ENCODE measurements at places on chromosomes 6 and 20.

GRCh38 chr6:117441824-117442264, 16.1 kb upstream of the ROS1 start:
- DNase-seq = no peak

DNA sequence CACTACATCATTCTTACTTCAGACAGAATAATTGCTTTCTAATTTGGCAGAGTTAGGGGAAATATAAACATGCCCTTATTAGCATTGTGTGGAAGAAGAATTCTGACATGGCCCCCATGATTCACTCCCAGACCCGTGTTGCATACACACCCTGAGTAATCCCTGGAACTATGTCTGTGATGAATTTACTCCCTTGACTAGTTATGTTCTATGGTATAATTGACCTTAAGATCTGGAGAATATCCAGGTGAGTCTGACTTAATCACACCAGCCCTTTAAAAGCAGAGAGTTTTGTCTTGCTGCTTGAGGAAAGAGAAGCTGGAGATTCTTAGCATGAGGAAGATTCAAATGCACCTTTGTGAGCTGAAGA, 262.9 kb downstream of the SOX4 start:
- DNase-seq = no peak

- no peak for DNase-seq
These were observed 68.0 kb upstream of the TFB1M start for GRCh38 chr6:155382338-155382685.

GRCh38 chr6:65938000-65938399, 231.0 kb upstream of the EYS start:
- DNase-seq = no peak

DNA sequence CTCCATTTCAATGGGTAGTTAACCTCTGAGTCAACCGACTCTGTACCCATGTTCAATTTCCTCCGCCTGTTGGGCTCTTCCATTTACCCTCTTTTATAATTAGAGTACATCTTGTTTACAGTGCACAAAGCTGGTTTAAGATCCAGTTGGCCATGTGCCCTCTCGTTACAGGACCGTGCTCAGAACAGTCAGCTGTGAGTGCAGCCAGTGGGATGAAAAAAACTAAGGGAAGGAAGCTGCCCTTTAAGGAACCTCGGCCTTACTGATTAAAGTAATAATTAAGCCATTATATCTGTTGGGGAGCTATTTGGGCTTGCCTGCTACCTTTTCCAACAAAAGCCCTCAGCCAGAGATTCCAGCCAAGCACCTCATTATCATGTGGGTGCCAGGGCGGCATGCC, 68.8 kb downstream of the TMEM170B start:
- no peak for DNase-seq

DNA sequence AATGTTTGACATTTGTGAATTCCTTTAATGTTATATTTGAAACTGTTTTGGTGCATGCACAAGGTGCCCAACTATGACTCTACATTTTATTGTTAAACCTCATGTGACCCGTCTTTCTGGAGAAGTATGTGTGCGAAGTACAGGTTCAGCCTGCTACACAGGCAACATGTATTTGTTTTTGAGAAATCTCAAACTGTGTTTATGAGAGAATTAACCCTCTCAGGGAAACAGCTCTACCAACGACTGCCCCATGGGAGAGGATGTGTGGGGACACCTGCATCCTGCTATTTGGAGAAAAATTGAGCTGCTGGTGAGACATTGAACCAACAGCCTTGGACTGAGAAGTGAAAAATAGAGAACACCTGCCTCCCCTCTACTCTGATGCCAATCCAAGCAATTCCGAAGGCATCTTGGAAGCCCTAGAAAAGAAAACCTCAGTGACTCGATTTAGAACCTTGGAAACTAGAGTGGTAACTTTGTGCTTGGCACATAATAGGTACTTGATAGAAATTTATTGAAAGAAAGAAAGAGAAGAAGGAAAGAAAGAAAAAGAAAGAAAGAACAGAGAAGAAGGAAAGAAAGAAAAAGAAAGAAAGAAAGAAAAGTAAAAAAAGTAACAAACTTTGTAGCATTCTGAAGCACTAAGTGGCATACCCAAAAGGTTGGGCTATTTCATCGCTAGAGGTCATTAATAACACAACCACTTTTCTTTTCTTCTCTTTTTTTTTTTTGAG, 2.9 kb upstream of the AKAP12 start:
- no peak for DNase-seq

- no peak for DNase-seq
These were observed 168.5 kb upstream of the SALL4 start for GRCh38 chr20:51970858-51971257.

GRCh38 chr6:104601721-104602120, 258.0 kb downstream of the HACE1 start:
- DNase-seq = no peak

GRCh38 chr20:55678970-55679667, 326.2 kb downstream of the CBLN4 start:
- no peak for DNase-seq

- no peak for DNase-seq
These were observed 8.3 kb upstream of the MATN4 start for GRCh38 chr20:45316150-45317080.

DNA sequence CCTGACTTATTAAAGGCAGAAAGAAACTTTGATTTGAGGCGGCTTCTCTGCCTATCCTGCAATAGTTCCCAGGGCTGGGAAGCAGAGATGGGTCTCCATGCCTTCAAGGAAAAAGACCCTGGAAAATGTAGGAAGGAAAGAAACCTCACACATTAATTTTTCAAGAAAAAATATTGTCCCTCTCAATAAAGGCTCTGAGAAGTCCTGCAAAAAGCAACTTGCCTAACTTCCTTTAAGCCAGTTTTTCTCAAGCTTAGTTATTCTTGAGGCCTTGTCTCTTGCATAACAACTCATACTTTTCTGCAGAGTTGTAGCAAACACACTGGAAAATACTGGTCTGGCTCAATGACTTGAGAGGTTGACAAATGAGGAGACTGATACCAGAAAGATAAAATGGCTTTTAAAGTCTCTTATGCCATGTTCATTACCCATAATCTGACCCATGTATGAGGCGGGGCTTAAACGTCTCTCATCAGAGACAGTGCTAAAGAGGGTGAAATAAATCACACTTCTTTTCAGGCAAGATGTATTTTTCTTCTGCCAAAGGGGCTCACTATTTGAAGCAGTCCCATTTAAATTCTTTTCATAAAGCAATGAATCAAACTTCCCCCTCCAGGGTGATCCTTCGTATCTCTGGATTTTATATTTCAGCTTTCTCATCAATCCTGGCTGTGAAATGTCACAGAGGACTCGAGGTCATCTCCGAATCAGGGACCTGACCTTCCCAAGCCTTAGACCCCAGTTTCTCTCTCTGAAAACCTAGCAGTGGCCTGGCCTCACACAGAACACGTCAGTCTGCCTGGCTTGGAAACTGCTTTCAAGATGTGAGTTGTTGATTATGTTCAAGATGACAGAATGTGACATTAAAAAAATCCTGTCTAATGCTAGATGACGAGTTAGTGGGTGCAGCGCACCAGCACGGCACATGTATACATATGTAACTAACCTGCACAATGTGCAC, 82.3 kb upstream of the KCNG1 start:
- DNase-seq = no peak

DNA sequence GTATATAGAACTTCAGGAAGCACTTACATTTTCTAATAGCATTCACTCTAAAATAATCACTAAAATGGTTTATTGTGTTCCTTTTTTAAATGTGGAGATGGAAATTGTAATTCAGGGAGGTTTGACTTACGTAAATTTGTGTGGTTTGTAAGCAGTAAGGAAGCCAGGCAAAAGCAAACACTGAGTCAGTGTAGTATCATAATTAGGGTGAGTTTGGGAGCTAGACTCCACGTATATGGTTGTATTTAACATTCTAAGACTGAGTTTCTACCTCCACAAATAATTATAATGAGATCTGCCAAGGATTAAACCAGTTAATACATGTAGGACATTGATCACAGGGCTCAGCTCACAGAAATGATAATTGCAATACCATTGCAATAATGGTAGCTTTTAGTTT, 425.5 kb downstream of the CBLN4 start:
- no peak for DNase-seq

DNA sequence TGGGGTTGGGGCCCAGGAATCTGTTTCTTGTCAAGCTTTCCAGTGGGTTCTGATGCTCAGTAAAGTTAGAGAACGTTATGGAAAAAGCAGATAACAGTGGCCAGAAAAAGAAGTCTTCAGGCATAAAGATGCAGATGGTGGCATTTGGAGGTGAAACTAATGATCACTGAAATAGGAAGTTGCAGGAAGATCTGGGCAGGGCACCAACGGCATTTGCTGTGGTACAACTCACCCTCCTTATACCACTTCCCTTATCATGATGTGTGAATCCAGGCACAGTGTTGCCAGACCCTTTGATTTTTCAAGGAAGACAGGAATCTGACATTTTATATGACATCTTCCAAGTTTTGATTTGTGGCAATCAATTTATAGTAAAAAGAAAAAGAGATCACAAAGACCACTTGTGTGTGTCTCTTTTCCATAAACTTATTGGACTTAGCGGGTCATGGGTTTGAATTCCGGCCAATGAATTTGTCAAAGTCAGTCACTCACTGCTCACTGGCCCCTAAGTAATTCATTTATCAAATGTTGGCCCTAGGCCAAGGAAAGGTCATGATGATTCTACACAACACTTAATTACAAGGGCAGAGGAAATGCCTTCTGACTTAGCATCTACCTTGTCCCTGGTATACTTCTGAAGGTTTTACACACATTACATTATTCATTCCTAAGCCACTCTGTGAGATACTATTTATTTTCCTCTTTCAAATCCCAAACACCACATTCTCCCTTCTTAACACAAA, 37.6 kb downstream of the LAMP5 start:
- no peak for DNase-seq

DNA sequence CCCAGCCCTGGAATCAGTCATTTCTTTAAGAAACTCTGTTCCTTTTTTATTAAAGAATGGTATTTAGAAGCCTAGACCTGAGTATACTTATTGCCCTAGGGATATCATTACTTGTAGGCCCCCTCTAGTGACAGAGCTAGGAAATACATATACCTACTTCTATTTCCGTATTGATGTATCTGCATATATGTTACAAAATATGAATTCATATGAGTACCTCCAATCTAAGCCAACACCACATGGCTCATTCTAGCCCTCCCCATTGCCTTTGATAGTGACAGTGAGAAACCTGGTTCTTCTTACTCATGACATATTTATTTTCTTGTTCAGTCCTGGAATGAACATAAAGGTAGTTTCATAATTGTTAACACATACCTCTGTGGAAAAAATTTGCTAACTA, 137.2 kb downstream of the FARS2 start:
- peak; percentile 46 for DNase-seq

GRCh38 chr20:32429343-32429742, 71.2 kb downstream of the ASXL1 start:
- no peak for DNase-seq

- peak; percentile 42 for DNase-seq
These were observed 131.8 kb upstream of the PROKR2 start for GRCh38 chr20:5448449-5449118.

- no peak for DNase-seq
These were observed 39.7 kb downstream of the IL20RA start for GRCh38 chr6:137005073-137005472.

- DNase-seq = no peak
These were observed 382.9 kb upstream of the IRAK1BP1 start for GRCh38 chr6:78484198-78485064.

DNA sequence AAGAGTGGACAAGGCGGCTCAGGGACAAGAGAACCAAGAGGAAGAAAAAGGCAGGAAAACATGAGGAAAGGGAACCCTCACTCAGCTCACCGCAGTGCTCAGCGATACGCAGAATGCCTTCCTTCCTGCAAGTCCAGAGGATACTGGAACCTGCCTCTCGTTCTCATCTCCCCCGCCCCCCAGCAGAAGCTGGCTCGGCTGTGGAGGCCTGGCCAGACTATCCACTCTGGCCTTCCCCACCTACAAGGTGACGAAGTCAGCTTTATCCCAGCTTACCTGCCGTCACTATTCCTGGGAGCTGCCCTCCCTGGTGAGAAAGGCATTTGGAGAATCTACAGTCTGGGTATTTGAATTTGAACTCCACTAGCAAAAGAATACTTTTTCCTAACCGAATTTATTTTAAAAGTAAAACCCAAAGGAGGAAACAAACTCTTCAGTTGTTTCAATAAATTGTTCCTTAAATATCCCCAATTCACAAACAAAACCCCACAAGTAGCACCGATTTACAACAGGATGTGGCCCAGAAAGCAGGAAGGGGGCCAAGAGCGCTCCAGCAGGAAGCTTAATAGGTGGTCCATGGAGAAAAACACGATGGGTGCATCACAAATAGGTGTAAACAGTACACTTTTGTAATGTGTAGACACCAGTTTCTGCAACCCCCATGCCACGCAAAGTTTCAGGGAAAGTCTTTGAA, 2.1 kb upstream of the DIDO1 start:
- no peak for DNase-seq

DNA sequence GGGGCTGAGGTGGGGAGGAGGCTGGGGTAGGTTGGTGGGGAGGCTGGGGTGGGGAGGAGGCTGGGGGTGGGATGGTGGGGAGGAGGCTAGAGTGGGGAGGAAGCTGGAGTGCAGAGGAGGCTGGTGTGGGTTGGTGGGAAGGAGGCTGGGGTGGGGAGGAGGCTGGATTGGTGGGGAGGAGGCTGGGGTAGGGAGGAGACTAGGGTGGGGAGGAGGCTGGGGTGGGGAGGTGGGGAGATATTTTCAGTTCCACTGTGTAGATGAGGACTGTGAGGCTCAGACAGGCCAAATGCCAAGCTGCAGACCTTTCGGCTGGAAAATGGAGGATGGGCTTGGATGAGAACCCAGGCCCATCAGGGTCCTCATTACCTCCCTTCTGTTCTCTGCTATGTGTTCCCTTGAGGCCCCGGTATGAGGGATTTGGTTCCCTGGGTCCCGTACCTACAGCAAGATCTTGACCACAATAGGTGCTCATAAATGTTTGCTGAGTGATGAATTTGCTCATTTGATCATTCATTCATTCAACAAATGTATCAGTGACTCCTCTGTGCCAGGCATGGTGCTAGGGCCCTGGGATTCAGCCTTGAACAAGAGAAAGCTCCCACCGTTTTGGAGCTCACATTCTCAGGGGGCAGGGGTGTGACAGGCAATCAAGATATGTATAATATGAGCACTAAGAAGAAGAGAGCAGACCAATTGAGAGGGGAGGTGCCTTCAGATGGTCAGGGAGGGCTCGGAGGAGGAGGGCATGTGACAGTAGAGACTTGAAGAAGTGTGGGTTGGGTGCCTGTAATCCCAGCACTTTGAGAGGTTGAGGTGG, 36.1 kb upstream of the NOL4L start:
- DNase-seq = no peak

- no peak for DNase-seq
These were observed 39.5 kb downstream of the MTFR2 start for GRCh38 chr6:136210398-136211165.
